ENCODE measurements at places on chromosomes 5 and 9.

DNA sequence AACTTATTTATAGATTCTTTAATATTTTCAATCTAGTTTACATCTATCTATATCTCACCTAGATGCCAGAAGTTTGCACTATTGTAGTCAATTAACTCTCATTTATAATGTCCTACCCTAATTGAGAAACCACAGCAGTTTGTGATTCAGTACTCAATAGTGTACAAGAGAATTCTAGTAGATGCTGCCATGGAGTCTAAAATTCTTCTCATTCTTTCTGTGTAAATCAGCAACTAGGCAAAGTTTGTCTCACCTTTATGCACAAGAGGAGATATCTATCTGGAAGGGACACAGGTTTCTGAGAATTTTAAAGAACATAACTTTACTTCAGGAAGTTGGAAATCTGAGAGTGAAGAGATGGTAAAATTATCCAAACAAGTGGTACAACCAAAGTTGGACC is 173.0 kb upstream of the FBXL7 start:
- no peak for DNase-seq

- DNase-seq, result no peak
These were observed 11.2 kb upstream of the COL5A1 start for GRCh38 chr9:134630393-134630790.

GRCh38 chr9:117189121-117189520 is 225.7 kb downstream of the ASTN2 start:
- DNase-seq, result no peak

GRCh38 chr5:1172007-1172581 is 29.3 kb upstream of the SLC6A19 start:
- no peak for DNase-seq

GRCh38 chr5:78574131-78574673 is 74.4 kb downstream of the LHFPL2 start:
- no peak for DNase-seq

GRCh38 chr5:102910240-102911226 is 155.4 kb downstream of the PAM start:
- DNase-seq, result no peak

GRCh38 chr5:3449481-3449880 is 146.2 kb upstream of the IRX1 start:
- DNase-seq, result no peak

- DNase-seq, result no peak
These were observed 77.0 kb downstream of the ZNF354C start for GRCh38 chr5:179137016-179137642.

- DNase-seq, result no peak
These were observed 24.4 kb upstream of the GRPEL2 start for GRCh38 chr5:149320791-149321330.

DNA sequence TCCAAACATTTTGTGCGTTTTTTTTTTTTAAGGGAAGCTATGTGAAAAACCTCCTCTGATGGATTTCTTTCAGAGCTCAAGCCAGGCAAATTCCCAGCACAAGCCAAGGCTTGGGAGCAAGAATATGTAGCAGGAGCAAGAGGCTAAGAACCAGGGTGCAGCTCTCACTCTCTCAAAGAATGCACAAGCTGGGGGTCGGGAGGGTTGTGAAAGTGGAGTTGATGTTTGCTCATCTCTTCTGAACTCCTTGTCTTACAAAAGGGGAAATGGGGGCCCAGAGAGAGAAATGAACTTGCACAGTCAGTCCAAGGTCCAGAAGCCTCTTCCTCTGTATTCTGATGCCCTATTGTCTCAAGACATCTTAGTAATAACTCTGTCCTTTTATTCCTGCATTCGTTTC is 7.7 kb upstream of the TRAF1 start:
- no peak for DNase-seq

DNA sequence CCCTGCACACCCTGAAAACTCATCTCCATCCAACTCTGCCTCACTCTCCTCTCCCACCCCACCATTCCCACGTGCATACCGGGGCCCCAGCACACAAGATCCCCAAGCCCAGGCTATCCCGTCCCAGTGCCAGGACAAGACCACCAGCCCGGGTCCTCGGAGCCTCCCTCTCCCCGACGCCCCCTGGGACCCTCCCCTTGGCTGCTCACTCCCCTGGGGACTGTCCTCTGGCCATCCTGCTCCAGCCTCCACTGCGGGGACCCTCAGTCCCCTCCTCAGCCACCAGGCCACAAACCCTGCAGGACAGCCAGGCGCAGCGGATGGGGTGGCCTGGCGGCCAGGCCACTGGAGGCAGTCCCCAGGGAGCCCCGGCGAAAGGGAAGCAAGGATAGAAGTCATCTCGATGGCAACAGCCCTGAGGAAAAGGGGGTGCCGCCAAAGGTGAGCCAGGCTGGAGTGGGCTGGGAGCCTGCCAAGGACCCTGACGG is 62.8 kb downstream of the C9orf50 start:
- DNase-seq, result no peak

DNA sequence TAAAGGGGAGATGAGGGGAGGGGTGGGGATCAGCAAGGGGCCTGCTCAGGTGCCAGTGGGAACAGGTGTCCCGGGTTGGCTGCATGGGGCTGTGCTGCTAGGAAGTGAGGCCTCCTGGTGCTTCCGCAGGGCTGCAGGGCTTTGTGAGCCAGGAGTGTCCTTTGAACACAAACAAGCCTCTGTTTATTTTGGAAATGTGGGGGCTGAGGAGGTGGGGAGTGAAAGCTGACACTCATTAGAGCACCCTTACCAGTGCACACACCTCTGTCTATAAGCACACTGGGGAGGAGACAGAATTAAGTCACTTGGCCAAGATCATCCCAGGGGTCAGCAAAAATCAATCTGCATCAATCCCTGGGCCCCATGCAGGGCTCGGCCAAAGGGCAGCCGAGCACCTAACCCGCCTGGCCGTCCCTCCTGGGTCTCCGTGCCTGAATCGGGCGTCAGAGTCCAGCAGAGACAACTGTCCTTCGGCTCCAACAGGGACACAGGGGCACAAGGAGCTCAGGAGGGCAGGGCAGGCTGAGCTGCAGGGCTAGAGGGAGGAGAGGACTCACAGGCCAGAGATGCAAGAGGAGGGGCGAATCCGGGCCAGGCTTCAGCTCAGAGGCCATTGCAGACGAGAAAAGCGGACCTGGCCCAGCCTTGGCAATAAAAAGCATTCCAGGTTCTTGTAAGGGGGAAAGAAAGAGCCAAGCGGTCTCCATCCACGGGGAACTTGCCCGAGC is 99.8 kb downstream of the VAV2 start:
- no peak for DNase-seq

DNA sequence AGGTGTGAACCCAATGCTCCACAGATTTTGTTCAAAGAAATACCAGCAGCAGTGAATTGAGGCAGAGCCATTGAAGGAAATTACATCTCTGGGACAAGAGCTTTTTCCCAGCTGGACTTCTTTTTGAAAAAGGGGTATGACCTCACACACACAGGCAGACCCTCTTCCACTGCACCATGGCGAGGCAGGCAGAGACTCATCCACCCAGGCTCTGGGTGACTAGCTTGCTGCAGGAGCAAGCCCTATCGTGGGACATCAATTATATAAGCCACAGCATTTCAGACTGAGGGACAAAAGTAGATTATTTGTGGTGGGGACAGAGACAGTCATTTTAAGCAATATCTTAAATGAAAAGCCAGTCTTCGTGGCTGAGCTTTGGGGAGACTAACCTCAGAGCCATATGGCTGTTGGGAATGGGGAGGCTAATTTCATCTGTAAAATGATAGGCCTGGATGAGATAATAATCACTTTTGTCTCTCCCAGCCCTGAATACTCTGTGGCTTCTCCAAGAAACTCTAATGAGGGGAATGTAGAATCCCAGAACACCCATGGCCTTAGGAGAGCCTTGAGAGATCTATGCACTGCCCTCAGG is 113.1 kb upstream of the TNC start:
- no peak for DNase-seq

- no peak for DNase-seq
These were observed 67.2 kb upstream of the SLC25A51 start for GRCh38 chr9:37971108-37971459.

GRCh38 chr9:14887149-14887548 is 23.1 kb downstream of the FREM1 start:
- no peak for DNase-seq

GRCh38 chr5:88833371-88834130 is 49.4 kb downstream of the MEF2C start:
- DNase-seq, result no peak

- no peak for DNase-seq
These were observed 133.4 kb downstream of the GRIA1 start for GRCh38 chr5:153623751-153624450.

DNA sequence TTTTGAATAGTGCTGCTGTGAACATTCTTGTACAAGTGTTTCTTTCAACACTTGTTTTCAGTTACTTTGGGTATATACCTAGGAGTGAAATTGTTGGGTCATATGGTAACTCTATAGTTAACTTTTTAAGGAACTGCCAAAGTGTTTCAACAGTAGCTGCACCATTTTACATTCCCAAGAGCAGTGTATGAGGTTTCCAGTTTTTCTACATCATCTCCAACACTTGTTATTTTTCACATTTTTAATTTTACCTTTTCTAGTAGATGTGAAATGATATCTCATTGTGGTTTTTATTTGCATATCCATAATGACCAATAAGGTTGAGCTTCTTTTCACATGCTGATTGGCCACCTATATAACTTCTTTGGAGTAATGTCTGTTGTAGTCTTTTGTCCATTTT is 40.0 kb upstream of the FOXE1 start:
- no peak for DNase-seq

DNA sequence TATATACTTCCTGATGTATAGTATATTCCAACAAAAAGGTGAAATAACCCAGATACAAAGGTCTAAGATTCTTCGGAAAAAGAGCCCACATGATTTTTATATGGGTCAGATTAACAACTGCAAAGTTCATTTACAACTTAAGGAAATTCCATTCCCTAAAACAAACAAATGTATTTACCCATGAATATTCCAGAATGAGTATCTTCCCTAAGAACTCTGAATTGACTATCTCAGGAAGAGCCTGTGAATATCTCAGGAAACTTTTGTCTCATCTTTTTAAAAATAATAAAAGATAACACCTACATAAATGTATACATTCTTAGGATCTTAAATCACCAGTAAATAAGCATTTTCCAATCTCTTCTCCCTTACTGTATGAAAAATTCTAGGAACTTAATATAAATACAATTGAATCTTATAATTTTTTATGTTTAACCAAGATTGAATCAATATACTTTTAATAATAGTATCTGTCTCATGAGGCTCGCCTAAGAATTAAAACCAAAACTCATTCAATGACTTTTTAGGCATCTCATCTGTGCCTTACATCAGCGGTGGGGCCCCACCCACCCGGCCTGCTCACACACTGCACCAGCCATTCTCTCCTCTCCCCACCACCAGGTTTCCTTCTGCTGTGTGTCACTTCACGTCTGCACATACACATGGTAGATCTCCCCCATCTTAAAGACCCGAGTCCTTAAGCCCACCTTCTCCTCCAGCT is 78.1 kb downstream of the RAPGEF1 start:
- no peak for DNase-seq

DNA sequence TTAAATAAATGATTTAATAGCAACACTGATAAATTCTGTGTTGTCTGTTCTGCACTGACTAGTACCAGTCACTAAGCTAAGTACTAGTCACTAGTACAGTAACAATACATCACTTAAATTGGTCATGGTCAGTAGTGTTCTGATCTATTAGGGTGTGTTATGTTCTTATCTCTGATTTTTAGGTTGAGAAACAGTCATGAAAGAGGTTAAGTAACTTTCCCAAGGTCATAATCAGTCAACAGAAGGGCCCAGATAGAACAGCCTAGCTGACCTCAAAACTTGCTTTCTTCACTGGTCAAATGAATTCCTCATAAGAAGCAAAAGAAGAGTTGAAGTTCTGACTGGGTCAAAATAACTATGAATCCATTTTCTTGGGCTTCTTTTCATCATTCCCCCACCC is 1492.7 kb downstream of the MAT2B start:
- no peak for DNase-seq

DNA sequence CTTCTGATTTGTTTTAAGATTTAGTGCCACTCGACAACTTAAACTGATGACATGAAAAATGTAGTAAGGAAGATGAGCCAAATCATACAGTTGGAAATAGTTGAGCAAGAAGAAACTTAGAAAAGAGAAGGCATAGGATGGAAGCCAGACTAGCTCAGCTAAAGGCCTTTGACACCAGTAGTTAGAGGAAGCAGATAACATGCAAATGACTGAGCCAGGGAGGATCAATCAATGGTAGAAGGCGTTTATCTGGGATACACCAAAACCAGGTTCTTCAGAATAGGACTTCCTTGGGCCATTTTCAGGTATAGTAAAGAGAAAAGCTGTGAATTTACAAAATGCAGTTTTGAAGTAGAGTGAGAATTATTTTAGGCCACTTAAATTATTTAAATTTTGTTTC is 3.2 kb downstream of the TDRD7 start:
- DNase-seq, result no peak

DNA sequence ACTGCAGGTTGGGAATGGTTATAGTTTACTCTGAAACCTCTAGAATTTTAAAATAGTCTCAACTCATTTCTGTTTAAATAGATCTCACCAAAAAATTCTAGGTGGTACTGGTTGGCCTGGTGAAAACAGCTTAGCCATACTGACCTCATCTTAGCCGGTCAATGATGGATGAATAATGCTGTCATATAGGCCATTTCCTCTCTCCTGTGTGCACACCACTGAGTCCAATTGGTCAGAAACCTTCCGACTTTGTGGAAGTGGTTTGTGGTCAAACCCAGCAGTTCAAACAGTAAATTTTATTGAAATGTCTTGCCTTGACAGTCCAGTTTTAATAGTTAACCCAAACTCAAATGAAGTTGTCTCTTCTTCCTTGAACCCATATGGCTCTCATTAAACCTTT is 98.6 kb downstream of the GIN1 start:
- DNase-seq, result no peak

DNA sequence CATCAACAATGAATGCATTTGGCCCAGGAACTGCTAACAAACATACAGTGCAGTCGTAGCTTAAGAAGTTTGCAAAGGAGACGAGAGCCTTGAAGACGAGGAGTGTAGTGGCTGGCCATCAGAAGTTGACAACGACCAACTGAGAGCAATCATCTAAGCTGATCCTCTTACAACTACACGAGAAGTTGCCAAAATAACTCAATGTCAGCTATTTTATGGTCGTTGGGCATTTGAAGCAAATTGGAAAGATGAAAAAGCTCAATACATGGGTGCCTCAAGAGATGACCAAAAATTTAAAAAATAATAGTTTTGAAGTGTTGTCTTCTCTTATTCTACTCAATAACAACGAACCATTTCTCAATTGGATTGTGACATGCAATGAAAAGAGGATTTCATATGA is 757.7 kb upstream of the CHD1 start:
- DNase-seq, result no peak

GRCh38 chr5:130111746-130112145 is 207.5 kb downstream of the CHSY3 start:
- DNase-seq, result no peak

GRCh38 chr5:141590127-141590526 is 28.7 kb downstream of the DIAPH1 start:
- no peak for DNase-seq

All from D721Med (cell line).